ENCODE measurements at places on chromosomes 12 and 14.

DNA sequence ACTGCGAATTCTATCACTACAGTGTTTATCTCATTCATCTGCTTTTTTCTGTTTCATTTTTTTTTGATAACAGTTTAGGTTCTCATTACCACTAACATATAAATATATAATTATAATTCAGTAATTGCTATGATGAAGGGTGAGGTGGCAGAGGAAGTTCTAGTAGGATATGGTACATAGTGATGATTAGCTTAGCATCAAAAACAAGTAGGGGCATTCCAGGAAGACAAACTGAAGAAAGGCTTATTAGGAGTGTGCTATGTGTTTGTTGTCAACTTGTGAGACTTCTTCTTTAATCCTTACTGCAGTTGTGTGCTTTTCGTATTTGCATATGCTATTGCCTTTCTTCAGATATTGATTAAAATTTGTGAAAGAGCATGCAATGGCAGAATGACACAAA lies 20.6 kb downstream of the FUT8 start:
- no peak for DNase-seq

DNA sequence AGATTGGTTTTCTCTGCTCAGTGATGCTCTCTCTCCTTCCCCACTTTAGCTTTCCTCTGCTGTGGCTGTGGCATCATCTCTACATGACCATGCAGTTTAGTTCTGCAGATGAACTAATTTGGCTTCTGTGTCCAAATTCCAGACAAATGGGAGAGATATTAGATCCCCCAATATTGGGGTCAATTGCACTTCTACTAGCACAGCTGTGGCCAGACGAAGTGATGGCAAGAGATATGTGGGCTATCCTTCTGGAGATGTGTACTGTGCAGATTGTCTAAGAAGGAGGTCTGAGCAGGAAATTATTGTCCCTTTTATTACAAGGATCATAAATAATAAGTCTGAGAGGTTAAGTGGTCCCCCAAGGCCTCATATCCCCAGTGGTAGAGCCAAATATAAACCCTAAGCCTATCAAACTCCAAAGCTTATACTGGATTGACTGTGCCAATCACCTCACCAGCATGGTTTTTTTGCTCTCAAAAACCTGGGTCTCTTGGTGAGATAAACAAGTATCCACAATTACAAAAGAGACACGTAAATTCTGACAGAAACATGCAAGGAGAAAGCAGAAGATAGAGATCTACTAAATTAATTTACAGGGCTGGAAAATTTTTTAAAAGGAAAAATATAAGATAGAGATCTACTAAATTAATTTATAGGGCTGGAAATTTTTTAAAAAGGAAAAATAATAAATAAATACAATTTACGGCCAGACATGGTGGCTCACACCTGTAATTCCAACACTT lies 29.1 kb upstream of the GCH1 start:
- no peak for DNase-seq

DNA sequence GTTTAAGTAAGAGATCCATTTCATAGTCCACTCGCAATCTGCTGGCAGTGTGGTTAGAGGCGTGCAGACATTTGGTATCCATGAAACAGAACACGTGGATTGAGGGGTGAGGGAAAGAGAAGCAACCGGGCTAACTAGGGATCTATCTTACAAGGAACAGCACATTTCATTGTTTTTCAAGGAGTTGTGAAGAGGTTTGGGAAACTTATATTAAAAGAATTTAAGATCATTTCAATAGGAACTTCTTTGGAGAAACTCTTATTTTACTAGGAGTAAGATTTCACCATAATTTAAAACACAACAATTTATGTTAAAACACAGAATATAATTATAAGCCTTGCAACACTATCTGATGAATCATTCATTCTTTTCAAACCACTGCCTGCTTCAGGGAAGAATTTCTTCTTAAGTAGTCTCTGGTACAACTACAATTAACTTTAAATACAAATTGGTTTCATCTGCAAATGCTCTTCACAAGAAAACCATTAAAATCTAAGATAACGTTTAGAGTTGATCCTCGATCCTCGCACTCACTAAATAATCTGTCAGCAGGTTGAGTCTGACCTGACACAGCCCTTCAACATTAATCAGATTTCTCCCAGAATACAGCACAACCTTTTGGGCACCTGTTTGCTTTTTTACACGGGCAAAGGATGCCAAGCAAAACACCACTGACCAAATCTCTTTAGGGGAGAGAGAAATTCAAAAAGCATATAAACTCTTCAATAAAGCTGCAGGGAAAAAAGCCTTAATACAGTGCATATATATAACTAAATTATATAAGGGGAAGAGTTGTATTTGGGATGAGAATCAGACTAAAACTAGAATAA lies 27.3 kb downstream of the PPTC7 start:
- DNase-seq, result no peak

GRCh38 chr14:106505366-106505765 lies 979.0 kb downstream of the TMEM121 start:
- DNase-seq, result no peak

DNA sequence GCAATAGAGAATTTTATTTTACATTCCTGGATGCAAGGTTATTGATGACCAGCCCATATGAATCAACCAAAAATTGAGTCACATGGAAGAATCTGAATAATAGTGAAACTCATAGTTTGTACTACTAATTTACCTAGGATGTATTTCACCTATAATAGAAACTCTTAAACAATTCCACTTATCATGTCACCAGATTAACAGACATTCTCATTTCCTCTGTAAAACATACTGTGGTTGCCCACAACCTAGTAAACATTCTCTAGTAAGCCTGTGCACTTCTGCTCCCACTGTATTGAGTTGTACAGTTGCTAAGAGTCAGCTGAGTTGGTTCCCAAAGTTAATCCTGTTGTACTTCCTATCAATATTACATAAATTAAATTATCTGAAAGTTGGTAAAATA lies 196.6 kb upstream of the TMTC1 start:
- no peak for DNase-seq

GRCh38 chr12:39595928-39596327 lies 23.7 kb downstream of the ABCD2 start:
- DNase-seq, result no peak

GRCh38 chr12:90974286-90974685 lies 19.3 kb upstream of the CCER1 start:
- no peak for DNase-seq

GRCh38 chr14:24360281-24360680 lies 7.7 kb upstream of the NFATC4 start:
- no peak for DNase-seq

DNA sequence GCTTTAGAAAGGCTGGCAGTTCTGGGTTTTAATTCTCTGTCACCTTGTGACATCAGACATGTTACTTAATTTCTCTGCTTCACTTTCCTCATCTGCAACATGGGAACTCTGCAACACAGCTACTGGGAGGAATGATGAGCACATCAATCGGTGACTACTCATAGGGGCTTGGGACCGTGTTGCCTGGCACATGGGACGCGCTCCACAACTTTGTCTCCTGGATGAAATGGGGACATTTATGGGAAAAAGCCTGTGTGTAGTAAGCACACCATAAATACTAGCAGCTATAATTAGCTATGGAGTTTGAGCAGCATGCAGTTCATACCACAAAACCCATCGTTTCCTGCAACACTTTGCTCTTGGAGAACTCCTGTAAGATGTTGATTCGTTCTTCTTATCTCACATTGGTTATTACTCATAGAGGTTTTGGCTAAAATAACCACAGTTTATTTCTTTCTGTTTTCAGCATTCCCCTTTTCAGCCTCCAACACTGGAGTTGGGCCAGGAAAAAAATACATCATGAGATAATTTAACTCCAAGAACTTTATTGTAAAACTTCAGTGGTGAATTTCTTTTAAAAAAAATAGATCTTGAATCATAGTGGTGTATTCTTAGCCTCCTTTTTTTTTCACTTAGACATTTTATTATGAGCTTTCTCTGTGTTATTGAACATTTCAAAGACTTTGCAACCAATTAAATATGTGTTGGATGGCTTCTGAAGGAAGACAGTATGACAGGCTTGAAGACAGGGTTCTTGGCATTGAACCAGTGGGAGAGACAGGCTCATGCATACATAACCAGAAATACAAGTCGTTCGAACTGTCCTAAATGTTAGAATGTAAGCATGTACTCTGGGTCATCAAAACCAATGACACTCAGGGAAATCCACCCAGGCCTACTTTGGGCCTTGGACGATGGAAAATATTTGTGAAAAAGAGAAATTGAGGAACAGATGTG lies 72.7 kb downstream of the RIN3 start:
- no peak for DNase-seq

DNA sequence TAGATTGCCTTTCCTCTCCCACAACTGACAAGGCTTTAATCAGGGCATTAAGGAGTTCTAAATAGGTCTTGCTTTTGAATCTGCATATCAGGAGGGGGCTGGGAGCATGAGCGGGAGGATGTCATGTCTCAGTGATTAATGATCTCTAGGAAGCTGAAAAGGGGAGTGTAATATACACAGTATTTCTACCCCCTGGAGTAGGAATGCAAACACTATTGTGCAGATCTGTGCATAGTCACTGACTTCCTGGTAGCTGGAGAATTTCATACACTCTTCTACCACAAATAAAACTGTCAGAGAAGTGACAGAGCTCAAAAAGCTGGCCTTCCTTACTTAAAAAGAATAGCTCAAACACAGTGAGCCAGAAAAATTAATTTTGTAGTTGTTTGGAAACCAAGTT lies 65.8 kb downstream of the RIC8B start:
- peak; percentile 29 for DNase-seq

DNA sequence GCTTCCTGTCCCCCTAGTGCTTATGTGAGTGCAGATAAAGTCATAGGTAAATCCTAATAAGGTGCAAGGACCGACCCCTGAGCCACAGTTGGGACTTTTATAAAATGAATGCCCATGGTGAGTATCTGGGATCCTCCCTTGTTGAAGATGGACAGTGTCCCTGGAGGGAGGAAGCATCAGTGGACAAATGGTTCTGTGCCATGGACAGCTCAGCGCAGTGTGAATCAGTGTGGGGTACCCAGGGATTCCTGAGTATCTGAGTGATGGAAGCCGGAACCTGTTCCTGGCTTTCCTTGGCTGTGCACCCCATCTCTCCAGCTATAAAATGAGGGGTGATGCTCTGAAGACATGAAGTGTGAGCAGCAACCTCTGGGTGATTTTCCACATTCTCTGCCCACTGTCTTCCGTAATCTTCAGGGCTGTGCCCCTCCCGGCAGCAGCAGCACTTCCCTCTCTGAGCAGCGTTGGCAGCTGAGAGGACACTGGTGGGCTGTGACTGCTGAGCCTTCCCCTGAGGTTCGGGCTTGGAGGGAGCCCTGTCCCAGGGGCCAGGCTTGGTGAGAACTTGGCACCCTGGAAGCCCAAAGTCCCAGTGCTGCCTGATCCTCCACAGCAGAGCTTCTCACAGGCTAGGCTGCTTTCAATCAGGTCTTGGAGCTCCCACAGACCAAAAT lies 25.0 kb downstream of the VCPKMT start:
- DNase-seq, result no peak

DNA sequence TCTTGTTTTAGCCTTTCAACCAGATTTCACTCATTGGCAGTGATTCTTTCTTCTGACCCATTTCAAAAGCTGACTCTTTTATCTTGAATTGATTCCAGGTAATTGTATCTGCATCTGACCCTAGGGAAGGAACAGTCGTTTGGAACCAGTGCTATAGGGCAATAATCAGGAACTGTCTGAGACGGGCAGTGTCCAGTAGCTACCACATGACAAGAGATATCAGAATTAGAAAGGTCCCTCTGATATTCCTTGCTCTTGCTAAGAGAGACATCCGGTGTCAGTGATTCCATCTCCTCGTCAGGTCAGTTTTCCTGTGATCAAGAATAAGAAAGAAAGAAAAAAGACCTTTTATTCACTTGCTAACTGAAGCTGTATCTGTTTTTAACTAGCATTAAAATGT lies 47.8 kb upstream of the PDE3A start:
- no peak for DNase-seq

DNA sequence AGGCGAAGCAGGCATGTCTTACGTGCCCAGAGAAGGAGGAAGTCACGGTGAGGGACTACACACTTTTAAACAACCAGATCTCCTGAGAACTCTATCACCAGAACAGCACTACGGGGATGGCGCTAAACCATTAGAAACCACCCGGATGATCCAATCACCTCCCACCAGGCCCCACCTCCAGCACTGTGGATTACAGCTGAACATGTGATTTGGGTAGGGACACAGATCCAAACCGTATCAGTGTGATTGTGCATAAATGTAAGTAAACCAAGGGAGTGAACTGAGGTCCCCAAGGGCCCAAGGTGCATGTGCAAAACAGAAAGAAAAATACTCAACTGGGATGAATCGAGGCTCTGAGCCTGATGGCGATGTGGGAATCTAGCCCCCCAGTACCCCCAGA lies 134.2 kb downstream of the DICER1 start:
- DNase-seq, result no peak

GRCh38 chr12:70267550-70267949 lies 24.3 kb downstream of the CNOT2 start:
- no peak for DNase-seq

DNA sequence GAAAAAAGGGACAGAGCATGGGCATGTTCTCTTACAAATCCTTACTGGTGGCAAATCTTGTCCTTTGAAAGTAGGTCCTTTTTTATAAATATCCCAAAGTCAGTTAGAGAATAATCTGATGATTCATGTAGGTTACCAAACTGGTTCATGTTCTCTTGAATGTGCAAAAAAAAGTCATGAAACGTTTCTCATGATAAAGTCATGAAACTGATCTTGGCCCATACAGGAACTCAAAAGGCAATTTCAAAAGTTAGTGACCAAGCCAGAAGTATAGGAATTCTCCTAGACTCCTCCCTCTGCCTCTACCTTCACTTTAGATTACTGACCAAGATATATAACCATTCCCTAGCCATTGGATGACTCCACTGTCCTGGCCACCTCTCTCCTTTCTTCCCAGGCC lies 27.3 kb upstream of the SPTSSA start:
- DNase-seq, result no peak

- DNase-seq, result peak; percentile 45
These were observed at the start of gene FBLN5 for GRCh38 chr14:91947475-91948184. TSS of gene FBLN5 (minus strand) at chr14:91947694. CDS start at chr14:91947229, 465 bp downstream.

DNA sequence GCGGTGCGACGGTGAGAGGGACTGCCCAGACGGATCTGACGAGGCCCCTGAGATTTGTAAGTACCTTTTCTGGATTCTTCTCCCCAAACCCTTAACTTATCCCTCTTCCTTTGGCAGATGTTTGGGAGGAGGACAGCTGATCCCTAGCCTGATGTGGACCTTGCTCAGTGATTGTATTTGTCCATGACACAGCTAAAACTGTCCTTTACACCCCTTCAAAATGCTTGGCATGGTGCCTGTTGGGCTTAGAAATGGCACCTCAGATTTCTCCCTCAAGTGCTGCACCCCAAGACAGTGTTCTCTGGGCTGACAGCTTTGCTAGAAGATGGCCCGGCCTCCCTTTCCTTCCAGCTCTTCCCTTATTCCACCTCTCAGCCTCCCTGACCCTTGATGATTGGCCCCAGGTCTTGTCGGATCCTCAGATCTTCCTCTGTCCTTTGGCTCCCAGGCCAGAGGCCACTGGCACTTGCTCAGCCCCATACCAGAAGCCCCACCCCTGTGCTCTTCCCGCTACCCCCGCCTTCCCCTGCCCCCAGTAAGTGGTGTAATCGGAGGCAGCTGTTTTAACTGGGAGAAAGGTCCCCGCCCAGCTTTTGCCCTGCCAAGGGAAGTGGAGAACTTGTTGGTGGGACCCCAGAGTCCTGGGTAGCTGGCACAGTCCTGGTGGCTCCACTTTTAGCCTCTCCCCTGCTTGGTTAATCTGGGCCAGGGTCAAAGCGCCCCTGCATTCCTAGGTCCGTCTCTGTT lies 8.7 kb downstream of the LRP1-AS start:
- no peak for DNase-seq

GRCh38 chr14:64923015-64923414 lies 8.8 kb downstream of the CHURC1 start:
- no peak for DNase-seq

Measured in NCI-H526 (cell line).